Spinal cord (tissue), 10 donors: ENCODE measurements at places on chromosomes 7 and 10. TPM values are rescaled to one million over a fixed set of nuclear protein-coding genes. Genes with fewer than 3 reads are reported as not detected.

DNA sequence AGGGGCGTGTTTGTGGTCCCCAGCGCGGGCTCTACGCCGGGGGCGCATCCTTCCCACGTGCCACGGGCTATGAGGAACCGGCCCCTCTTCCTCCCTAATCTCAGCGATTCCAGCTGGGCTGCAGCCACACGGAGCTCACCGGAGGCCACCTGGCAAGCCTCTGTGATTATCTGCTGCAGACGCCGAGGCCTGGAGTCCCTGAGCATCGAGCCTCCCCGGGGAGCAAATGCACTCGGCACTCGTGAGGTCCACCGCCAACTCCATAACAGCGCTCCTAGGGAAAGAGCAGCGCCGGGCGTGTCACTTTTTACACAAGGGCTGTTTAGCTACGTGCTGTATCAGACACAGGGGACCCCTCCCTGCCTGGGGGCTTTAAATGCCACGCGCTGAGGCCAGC is 101.2 kb downstream of the DYNC2I1 start:
- DNase-seq, result no peak

- no peak for DNase-seq
Measured at GRCh38 chr7:4235596-4235995, 446.5 kb upstream of the FOXK1 start.

DNA sequence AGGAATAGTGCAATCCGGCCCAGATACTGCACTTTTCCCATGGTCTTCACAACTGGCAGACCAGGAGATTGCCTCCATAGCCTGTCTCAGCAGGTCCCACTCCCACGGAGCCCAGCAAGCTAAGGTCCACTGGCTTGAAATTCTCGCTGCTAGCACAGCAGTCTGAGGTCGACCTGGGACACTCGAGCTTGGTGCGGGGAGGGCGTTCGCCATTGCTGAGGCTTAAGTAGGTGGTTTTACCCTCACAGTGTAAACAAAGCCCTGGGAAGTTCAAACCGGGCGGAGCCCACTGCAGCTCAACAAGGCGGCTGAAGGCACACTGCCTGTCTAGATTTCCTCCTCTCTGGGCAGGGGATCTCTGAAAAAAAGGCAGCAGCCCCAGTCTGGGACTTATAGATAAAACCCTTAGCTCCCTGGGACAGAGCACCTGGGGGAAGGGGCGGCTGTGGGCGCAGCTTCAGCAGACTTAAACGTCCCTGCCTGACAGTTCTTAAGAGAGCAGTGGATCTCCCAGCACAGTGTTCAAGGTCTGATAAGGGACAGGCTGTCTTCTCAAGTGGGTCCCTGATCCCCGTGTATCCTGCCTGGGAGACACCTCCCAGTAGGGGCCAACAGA is 293.5 kb upstream of the GALNT17 start:
- no peak for DNase-seq

GRCh38 chr7:112162142-112162766 is 43.9 kb downstream of the DOCK4 start:
- peak; percentile 89 for DNase-seq

GRCh38 chr7:123849855-123850254 is 4.9 kb downstream of the HYAL4 start:
- no peak for DNase-seq

GRCh38 chr10:8104005-8104404 is 49.5 kb downstream of the GATA3 start:
- no peak for DNase-seq

- DNase-seq, result no peak
Measured at GRCh38 chr10:52368725-52369124, 54.6 kb downstream of the DKK1 start.

GRCh38 chr10:28892818-28893547 is 215.7 kb downstream of the BAMBI start:
- DNase-seq, result no peak

GRCh38 chr10:110207011-110207804 is at the start of gene MXI1:
TSS of gene MXI1 (plus strand) at chr10:110207605. CDS start at chr10:110207809, 204 bp downstream.
- peak; percentile 94 for DNase-seq

GRCh38 chr7:80362010-80362618 is 149.8 kb downstream of the GNAT3 start:
- no peak for DNase-seq

DNA sequence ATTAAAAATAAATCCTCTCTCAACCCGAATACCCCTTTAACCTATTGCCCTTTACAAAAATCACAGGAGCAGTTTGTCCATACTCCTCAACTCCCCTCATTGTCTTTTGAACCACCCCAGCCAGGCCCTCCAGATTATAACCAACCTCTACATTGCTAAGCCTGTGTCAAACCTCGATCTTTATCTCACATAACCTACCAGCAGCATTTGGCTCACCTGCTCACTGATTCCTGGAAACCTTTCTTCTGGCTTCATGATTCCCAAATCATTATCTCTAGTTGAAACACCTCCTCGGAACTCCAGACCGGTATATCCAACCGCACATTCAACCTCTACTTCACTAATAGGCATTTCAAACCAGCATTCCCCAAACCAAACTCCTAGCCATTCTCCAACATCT is 11.8 kb downstream of the SEC61G start:
- no peak for DNase-seq

GRCh38 chr10:62277971-62278370 is 9.3 kb upstream of the RTKN2 start:
- no peak for DNase-seq

Gene CNNM1
- polyA plus RNA-seq, result 6.7 TPM

Gene DNAJB9
- polyA plus RNA-seq, result 31.3 TPM

Gene HOXA5
- polyA plus RNA-seq, result 159 TPM

Gene ACHE
- polyA plus RNA-seq, result 96.8 TPM

Gene SPRN
- polyA plus RNA-seq, result 42.5 TPM
